Stimulated activated CD4-positive, alpha-beta T cell treated with anti-CD3 and anti-CD28 coated beads, Interleukin-4, amount 100 ng/mL, for 1 hour (primary cell): ENCODE measurements at places on chromosomes 7 and 10.

DNA sequence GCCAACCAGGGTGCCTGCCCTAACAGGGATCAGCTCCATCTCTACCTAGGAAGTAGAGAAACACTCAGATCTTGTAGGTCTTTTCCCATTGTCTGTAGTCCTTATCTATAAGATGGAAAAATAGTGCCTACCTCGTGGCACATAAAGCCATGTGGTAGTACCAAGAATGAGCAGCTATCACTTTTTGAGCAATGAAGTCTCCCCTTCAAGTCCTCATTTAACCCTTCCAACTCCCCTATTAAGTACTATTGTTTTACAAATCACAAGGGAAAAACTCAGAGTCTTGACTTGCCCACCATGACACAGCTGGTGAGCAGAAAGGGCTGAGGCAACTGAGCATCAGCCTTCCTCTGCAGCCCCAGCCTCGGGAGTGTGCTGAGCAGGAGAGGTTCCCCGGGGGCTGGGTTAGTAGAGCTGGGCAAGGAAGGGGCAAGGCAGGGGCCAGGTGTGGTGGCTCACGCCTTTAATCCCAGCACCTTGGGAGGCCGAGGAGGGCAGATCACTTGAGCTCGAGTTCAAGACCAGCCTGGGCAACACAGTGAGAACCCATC lies 3.3 kb downstream of the FRAT2 start:
- DNase-seq = no peak

DNA sequence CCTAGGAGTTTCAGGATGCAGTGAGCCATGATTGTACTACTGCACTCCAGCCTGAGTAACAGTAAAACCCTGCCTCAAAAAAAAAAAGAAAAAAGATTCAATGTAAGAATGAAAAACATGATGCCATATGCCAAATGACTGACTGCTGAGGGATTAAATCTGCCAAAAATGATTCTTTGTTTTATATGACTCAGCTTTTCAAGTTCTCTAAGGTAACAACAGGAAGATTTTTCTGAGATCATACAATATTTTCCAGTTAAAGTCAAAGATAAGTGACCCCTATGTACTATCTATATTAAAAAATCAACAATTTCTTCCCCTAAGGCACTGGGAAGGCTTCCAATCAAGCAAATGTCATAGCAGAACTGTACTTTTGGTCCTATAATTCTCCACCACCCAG lies 271.2 kb upstream of the IMMP2L start:
- no peak for DNase-seq

GRCh38 chr7:75776295-75776971 lies 4.4 kb upstream of the CCL26 start:
- peak; percentile 46 for DNase-seq

- DNase-seq = no peak
Observed at GRCh38 chr7:141685285-141686023, 16.5 kb downstream of the DENND11 start.
